ENCODE measurements at places on chromosomes 16 and 17.

DNA sequence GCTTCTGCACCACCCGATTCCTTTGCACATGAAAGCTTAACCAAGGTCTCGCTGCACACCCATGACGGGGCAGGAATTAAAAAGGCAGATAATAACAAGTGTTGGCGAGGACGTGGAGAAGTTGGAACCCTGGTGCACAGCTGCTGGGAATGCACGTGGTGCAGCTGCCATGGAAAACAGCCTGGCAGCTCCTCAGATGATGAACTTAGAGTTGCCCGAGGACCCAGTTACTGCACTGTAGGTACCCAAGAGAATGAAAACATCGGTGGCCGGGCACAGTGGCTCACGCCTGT, 211.6 kb upstream of the CIBAR2 start:
- no peak for DNase-seq

DNA sequence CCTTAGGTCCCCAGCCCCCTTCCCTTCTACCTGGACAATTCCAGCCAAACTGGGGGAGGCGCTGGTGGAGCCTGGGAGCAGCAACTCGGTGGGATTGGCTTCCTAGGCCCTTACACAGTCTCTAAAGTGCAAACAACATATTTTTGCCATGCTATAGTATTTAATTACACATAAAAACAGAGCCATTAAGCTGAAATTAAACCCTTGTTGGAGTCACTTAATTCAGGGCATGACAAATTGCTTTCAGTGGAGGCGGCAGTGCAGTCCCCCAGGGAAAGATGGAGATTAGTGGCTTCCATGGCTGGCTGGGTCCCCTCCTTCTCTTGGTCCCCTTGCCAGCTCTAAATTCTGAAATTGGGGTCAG, 17.3 kb downstream of the IGFBP4 start:
- DNase-seq: no peak

DNA sequence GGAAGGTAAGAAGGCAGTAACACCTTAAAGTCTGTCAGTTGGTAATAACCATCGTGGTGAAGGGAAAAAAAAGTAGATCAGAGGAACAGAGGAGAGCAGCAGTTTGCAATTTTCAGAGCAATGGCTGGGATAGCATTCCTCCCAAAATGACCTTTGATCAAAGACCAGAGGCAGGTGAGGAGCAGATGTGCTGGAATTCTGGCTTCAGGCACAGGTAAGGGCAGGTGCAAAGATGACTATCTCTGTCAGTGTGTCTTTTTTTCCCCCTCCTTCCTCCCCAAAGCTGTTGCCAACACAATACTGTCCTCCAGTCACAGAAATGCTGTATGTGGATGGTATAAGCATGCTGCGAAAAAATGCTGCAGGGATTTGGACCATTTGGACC, 166.7 kb downstream of the XYLT1 start:
- no peak for DNase-seq

GRCh38 chr17:74437702-74438101, 5.8 kb downstream of the GPRC5C start:
- no peak for DNase-seq

DNA sequence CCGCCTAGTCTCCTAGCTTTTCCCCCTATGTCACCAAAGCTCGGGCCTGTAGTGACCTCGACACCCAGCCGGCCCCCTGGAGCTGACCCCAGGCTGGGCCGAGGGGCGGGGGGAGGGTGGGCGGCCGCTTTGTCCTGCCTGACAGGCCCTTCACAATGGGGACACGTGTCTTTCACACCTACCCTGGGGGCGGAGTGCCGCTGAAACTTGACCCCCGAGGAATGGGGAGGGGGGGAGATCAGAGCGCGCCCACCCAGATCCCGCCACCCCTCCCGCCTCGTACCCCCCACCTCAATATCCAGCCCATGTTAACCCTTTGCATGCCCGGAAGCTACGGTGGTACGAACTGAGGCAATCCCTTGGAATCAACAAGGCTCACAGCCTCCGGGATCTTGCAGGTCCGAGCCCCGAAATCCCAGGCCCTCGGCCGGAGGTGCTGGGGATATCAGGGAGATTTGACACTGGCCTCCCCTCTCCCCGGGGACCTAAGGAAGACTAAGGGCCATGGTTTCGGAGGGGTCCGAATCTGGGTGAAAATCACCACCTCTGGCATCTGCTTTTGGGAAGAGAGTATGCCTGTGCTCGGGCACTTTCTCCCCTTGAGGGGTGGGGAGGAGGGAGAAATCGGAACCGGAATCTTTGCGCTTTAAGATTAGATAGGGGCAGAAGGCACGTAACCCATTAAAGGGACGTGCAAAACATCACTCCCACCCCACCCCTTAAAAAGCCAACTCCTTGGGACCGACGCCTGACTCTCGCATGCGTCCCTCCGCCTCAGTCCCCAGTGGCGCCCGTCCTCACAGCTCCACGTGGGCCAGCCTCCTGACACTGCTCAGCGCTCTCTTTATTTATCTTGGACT, 2.6 kb downstream of the NOG start:
- peak; percentile 88 for DNase-seq

DNA sequence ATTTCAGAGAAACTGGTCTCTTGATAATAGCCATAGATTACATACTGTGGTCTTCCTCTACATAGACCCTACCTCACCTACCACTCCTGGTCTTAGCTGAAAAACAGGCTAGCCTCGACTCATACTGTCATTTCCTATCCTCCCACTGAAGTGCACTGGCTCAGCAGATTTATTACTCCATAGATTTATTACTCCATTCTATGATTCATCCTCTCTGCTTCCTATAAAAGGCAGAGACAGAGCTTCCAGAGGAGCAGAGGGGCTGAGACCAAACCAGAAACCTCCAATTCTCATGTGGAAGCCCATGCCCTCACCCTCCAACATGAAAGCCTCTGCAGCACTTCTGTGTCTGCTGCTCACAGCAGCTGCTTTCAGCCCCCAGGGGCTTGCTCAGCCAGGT, at the start of gene CCL7:
TSS of gene CCL7 (plus strand) at position 253 of the 400 bp plus-strand sequence. CDS start at position 323, 70 bp downstream.
- DNase-seq: no peak

DNA sequence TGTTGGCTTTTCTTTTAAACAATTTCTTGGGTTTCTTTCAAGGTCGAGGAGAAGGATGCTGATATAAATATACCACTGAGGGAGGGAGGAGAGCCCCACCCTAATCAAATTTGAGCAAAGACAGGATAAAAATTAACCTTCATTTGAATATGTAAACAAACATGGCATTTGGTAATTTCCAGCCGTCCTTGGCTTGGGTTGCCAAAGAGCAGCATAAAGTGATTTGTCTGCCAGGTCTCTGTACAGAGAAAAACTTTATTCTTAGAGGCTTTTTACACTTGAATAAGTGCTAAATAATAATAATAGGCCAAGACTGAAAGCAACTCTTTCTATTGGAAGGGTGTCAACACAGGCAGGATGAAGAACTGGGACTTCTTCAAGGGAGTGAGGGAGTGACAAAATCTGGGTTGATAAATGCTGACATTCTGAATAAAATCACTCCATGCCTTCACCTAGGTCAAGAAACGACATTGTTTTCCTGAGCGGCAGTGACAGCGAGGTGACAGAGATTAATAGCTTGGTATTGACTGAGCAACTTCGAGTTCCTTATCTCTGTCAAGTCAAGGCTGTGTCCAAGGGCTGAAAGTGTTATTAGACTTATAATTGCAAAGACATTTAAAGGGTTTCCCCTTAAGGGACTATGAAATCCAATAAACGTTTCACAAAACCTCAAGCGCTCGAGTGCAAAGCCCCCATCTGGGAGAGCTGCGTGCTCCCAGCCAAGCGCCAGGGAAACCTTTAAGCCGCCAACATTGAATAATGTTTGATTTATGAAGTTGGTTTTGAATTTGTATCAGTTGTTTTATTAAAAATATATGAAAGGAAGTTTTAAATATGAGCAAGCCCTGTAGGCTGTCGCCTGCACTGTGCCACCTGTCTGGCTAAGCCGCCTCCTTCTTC, 269.5 kb upstream of the N4BP1 start:
- DNase-seq: no peak
